ENCODE measurements at places on chromosomes 2 and 18. TPM values are rescaled to one million over a fixed set of nuclear protein-coding genes. Genes with fewer than 3 reads are reported as not detected.

Gene MPHOSPH10
- total RNA-seq = 53.2 TPM

Gene ADD2
- not detected for total RNA-seq

Gene UGT1A4
- total RNA-seq = 0.79 TPM

GRCh38 chr2:196258407-196258806, 87.0 kb upstream of the STK17B start:
- H3K27ac ChIP-seq = no peak overlapping the region
- H3K4me1 ChIP-seq = peaks cover 29% of the 10 kb centered on the region
- DNase-seq = no peak
- H3K36me3 ChIP-seq = no peaks in the 10 kb centered on the region
- H3K4me3 ChIP-seq = no peak overlapping the region

DNA sequence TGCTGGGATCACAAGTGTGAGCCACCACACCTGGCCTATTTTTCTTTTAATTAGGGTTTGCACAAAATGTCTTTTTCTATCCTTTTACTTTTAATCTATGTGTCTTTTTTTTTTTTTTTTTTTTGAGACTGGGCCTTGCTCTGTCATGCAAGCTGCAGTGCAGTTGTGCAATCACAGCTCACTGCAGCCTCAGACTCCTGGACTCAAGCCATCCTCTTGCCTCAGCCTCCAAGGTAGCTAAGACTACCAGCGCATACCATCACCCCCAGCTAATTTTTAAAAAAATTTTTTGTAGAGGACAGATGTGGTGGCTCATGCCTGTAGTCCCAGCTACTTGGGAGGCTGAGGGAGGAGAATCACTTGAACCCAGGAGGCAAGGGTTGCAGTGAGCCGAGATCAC, 27.1 kb downstream of the ADCY3 start:
- H3K36me3 ChIP-seq = no peaks in the 10 kb centered on the region
- no peak for DNase-seq
- no peak overlapping the region for H3K4me3 ChIP-seq
- H3K27me3 ChIP-seq = no peaks in the 10 kb centered on the region

DNA sequence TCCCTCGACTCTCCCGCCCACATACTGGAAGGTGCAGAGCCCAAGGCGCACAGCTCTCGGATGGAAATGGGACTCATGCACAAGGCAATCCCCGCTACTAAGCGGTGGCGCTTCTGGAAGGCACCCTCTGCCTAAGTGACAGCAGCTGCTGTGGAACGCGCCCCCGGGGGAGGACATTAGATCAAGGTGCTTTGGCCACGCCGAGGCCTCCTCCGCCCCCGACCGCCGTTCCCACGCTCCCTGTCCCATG, 202 bp downstream of the MCEE start:
- no peaks in the 10 kb centered on the region for H3K36me3 ChIP-seq
- no peaks in the 10 kb centered on the region for H3K27me3 ChIP-seq
- H3K4me3 ChIP-seq = peak overlapping the region; percentile 73
- no peak overlapping the region for H3K27ac ChIP-seq
- 0 out of 2 replicates have a peak, but pooled peaks cover 4% of the 10 kb centered on the region for H3K4me1 ChIP-seq
- peak; percentile 92 for DNase-seq

DNA sequence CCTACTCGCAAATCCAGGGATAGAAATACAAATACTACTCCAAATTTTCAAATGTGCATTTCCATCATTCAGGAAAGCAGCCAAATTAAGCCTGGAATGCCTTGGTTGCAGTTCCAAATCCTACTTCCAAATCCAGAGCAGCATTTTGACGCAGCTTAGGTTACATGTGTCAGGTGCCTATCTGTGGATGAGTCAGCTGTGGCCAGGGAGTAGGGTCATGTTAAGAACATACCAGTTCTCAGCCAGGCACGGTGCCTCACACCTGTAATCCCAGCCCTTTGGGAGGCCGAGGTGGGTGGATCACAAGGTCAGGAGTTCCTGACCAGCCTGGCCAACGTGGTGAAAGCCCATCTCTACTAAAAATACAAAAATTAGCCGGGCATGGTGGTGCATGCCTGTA, 17.0 kb downstream of the SLC30A6 start:
- no peaks in the 10 kb centered on the region for H3K4me1 ChIP-seq
- no peak for DNase-seq
- no peak overlapping the region for H3K4me3 ChIP-seq
- H3K27me3 ChIP-seq = no peaks in the 10 kb centered on the region

DNA sequence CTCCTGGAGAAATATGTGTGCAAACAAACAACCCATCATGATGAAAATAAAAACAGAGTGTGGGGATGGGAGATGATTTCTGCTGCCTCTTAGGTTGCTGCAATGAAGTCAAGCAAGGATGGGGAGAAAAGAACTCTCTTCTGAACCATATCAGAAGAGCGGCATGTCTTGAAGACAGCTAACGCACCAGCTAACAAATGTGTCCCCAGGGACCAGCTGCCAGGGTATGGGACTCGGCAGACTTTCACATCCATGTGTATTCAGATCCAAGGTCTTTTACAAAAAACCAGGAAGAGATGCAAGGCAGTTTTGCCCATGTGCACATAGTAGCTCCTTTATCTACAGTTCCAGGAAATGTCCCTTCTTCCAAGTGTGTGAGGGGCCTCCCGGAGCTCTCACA, 125.4 kb downstream of the CLIP4 start:
- DNase-seq = no peak
- H3K4me3 ChIP-seq = no peak overlapping the region
- no peaks in the 10 kb centered on the region for H3K36me3 ChIP-seq

All from Caco-2 (cell line).